CD4-positive, alpha-beta T cell treated with Interleukin-6 for 4 hours (primary cell): ENCODE measurements at places on chromosomes 1 and 21.

DNA sequence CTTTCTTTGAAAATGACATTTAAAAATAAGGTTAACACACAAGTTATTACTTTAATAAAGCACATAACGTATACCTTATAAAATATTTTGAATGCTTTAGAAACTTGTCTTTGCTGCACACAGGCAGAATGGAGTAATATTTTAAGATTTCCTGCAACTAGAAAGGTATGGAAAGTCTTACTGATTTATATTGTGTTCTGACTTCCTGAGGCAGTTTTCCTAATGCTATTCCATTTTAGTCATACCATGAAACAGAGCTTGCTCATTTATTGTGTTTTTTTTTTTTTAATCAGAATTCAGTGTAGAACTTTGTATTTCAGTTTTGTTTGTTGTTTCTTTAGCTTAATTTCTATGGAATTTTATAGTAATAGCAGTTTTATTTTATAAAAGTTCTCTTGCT, 60.9 kb upstream of the S1PR1 start:
- no peak for DNase-seq

DNA sequence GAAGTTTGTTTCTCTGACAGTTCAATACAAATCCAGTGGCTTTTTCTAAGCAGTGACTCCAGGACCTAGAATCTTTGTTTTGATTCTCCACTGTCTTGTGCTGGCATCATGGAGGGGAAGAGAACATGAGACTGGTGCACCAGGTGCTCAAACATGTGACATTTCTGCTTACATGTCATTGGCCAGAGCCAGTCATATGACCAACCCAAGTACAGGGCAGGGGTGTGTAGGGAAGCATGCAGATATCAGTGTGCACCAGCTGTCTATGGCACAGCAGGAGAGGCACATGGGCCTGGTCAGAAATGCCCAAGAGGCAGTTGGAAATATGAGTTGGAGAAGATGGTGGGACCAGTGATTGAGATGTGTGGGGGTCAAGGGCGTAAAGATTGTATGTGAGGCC, 297.0 kb downstream of the HHAT start:
- no peak for DNase-seq

DNA sequence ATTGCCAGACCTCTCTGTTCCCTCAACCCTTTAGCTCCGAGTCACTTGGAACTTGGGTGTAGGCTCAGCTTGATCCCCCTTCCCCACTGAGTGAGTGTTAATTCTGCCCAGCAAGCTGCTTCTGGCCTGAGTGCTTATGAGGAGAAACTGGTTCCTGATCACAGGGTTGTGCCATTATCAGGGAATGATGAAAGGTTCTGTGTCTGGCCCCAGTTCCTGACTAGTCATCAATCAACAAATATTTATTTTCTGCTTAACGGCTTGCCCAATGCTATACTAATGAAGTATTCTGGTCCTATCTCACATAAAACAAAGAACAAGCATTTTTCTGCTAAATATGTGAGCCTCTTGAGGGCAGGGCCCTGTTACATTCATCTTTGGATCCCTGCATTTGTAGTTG, 20.8 kb downstream of the CC2D1B start:
- DNase-seq = no peak

DNA sequence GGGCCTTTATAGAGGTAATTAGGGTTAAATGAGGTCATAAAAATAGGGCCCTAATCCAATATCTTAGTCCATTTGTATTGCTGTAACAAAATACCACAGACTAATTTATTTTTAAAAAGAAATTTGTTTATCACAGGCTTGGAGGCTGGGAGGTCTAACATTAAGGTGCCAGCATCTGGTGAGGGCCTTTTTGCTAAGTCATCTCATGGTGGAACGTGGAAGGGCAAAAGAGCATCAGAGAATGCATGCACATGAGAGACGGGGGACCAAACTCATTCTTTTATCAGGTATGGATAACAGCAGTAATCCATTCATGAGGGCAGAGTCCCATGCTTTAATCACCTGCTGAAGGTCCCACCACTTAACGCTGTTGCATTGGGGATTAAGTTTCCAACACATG, 313.8 kb downstream of the GRIK1 start:
- DNase-seq = no peak

- no peak for DNase-seq
Observed at GRCh38 chr1:207883104-207883651, 27.7 kb downstream of the CD34 start.

GRCh38 chr1:209884665-209885117, 53.3 kb upstream of the SYT14 start:
- DNase-seq = no peak

- DNase-seq = peak; percentile 57
Observed at GRCh38 chr1:248924696-248925532, 18.9 kb downstream of the PGBD2 start.

DNA sequence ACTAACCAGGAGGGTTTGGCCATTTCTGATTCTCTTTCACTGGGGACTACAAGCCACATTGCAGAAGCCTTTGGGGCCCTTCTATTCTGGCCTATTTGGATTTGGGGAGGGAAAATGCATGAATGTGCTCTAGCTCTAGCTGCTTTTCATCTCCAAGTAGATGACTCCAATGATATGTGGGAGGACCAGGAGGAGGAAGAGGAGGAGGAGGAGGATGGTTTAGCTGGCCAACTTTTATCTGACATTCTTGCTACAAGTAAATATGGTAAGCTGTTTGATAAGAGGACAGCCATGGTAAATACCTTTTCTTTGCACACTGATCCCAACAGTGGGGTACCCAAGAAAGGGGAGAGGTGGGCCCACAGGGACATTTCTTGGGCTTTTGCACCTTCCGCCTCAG, 14.0 kb upstream of the SHISA4 start:
- no peak for DNase-seq

- peak; percentile 92 for DNase-seq
Observed at GRCh38 chr1:1574721-1575537, at the start of gene SSU72. Gene SSU72 (minus strand): TSS chr1:1574863. CDS start chr1:1574557, 306 bp downstream.

DNA sequence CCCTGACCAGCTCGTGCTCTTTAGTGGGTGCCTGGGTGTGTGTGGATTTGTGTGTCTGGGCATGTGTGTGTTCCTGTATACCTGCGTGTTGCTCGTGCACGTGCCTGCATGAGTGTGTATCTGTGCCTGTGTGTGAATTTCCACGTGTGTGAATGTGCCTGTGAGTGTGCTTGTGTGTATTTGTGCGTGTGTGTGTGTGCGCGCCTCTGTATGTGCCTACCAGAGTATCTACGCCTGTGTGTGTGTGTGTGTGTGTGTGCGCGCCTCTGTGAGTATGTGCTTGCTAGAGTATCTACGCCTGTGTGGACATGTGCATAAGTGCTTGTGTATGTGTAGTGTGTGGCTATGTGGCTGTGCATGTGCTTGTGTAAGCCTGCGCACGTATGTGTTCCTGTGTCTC, 691 bp upstream of the SELENBP1 start:
- no peak for DNase-seq

DNA sequence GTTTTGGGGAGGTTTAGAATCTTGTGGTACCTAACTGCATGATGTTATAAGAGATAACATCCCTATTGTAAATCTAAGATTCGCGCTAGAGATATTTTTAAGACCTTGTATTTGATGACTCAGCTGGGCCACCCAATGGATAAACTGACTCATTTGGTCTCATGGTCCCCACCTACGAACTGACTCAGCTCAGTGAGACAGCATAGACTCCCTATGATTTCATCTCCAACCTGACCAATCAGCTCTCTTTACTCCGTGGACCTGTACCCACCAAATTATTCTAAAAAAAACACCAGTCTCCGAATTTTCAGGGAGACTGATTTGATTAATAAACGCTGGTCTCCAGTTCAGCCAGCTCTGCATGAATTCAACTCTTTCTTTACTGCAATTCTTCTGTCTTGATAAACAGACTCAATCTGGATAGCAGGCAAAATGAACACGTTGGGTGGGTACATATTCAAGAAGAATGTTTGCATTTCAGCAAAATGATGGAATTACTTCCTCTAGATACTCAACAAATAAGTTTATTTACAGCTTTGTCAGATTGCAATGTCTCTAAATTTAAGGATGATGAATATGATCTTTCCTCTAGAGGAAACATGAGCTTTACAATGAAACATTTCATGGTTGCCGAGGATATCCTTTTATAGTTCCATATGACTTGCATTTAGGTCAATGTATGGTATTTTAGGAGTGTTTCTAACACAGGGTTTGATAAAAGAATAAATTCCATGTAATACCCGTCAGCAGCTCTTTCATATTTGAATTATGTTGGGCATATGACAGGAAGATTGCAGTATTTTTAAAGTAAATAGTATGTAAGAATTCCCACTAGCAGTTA, 516.6 kb upstream of the RGS18 start:
- no peak for DNase-seq

- no peak for DNase-seq
Observed at GRCh38 chr1:56146449-56146848, 432.9 kb downstream of the PLPP3 start.

- DNase-seq = no peak
Observed at GRCh38 chr1:193562121-193562520, 375.7 kb upstream of the B3GALT2 start.

- no peak for DNase-seq
Observed at GRCh38 chr1:65881067-65881594, 88.4 kb downstream of the PDE4B start.

- peak; percentile 42 for DNase-seq
Observed at GRCh38 chr1:45785583-45785982, 17.8 kb upstream of the MAST2 start.

DNA sequence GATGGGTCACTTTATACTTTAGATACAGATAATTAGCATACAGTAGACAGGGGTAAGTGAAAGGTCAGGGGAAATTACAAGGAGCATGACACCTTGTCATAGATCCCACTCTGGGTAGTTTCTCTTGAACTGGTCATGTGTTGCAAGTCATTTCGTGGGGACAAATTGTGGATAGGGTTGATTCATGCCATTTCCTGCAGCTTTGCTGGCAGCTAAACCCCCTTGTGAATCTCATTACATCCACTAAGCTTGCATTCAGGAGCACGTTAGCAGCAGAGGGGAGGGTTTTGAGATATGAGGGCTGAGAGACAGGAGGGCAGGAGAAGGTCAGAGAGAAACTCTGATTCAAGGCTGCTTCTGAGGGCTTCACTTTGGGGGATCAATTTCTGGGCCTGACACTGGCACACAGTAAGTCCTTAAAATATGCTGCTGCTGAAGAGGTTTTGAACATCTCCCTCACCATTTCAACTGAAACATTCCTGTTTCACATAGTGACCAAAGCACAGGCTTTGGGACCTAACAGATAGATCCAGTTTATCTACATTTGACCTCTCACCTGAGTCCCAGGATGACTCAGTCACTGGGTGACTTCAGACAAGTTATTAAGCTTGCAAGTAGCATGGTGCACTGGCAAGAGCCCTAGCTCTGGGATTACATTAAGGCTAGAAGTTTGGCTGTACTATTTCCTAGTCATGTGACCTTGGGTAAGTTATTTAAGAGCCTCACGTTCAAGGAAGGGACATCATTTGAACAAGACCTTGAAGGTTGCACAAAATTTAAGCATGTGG, 206.0 kb upstream of the USP24 start:
- no peak for DNase-seq

DNA sequence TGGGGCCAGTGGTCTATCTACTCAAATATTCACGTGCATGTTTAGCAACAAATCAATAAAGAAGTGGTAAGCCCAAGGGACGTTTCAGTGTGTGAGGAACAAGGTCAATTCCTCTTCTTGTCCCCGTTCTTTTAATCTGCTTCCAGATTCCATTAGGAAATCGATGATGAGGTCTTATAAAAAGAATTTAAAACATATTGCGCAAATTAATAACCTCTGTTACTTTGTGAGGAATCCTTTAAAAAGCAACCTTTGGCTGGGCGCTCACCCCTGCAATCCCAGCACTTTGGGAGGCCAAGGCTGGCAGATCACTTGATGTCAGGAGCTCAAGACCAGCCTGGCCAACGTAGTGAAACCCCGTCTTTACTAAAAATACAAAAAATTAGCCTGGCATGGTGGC, 113.0 kb upstream of the TMPRSS2 start:
- DNase-seq = no peak

GRCh38 chr21:40381111-40381510, 465.8 kb downstream of the DSCAM start:
- DNase-seq = no peak

- DNase-seq = no peak
Observed at GRCh38 chr21:44850208-44850800, 23.2 kb downstream of the PTTG1IP start.

DNA sequence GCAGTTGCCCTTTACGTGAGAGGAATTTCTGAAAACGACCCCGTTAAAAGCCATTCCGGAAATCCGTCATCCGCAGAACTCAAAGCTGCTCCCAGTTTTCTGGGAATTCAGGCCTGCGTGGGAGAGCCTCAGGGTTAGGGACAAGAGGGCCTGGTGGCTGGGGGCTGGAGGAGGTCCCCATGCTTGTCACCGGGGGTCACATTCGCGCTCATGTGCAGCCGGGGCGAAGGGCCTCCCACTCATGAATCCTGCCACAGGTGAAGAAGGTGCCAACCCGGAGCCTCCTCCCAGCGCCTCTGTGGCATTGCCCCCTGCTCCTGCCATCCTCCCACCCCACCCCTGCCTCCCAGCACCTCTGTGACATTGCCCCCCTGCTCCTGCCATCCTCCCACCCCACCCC, 98.3 kb downstream of the PRDM16 start:
- no peak for DNase-seq

DNA sequence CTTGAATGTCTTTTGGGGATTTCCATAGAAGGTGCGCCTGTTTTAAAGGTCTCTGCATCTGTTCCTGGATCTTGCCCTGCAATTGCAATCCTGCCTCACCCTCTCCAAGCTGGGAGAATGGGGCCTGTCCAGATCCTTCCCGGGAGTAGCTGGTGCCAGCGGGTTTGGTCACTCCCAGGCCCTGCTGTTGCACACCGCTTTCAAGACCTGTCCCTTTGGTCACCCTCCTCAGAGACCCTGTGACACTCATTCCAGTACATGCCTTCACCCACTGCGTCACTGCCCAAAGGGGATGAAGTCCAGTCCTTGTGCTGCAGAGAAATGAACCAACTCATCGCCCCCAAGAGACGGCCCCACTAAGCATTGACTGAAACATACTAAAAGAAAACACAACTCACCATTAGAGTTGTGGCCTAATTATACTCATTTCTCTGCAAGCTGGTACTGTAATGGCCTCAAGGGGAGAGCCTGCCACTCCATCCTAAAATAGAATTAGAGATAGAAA, 1.9 kb upstream of the IRF2BP2 start:
- DNase-seq = no peak

- peak; percentile 13 for DNase-seq
Observed at GRCh38 chr1:204564835-204565234, 48.6 kb downstream of the MDM4 start.
